WERI-Rb-1 (cell line): ENCODE measurements at places on chromosomes 3 and 15.
A peak's percentile ranks its signal among the peaks of the same experiment; 100 is the strongest.

DNA sequence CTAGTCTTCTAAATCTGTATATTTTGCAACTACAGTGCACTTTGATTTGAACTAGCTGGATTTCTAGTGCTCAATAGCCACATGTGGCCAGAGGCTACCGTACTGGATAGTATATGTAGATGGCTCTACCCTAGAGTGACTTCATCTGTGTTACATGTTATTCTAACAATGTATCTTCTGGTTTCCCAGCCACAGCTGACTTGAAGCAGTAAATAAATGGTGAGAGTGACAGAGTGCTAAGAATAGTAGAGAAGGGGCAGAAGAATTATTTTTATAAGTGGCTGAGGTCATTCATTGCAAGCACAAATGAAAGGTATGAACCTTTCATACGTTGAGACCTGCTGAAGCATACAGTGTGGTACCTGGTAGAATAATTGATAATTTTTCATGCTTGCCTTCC is 30.9 kb downstream of the KAT2B start:
- no peak for DNase-seq

DNA sequence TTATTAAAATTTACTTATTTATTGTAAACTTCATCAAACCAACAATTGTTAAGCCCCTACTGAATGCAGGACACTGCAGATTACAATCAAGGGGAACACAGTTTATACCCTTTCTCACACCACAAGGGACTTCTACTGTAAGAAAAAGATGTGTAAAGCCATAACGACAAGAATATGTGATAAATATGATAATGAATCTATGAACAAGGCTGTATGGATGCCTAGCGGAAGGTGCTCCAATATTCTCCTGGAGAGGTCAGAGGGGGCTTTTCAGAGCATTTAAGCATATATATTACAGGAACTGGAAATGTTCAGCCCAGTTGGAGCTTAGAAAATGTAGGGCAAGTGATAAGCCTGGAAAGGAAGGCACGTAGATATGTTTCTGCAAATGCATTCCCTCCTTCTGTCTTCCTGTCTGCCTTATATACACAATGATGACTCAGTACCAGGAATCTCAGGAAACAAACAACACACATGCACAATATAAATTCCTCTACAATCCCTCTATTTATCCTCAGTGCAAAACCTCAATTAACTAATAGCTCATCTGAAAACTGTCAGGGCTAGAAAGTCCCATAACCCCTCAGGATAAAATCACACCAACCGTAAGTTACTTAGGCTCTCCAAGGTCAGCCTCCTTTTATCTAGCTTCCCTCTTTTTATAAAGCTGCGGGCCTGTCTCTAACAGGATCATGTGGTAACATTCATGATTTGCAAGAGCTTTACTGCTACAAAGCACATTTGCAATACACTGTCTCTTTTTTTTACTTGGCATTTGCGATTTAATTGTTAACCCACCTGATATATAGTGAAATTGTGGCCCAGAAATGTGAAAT is 393.1 kb downstream of the LPP start:
- no peak for DNase-seq

- DNase-seq: no peak
These were observed 11.8 kb downstream of the ALDH1A3 start for GRCh38 chr15:100891307-100892012.

GRCh38 chr3:160472344-160472743 is 22.8 kb upstream of the TRIM59 start:
- no peak for DNase-seq

DNA sequence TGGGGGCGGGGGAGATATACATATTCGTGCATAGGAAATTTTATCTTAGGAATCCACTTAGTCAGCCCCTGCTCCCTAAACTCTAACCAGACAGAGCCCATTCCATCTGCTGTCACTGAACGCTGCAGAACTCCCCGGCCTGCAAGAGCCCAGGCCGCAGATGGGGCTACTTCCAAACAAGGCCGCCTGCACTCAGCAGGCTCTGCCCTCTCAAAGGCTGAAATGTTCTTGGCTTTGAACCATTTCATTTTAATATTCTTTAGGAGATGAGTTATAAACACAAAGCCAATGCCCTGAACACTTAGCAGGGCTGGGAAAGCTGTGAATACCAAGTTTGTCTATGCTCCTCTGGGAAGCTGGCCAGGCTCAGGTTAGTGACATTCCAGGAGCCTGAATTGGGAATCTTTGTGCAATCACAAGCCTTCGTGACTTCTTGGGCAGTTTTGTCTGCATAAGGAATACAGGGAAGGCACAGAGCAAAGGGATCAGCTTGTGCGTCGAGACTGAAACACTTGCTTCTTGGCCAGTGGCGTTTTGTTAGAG is 65.0 kb downstream of the SYNM start:
- no peak for DNase-seq

DNA sequence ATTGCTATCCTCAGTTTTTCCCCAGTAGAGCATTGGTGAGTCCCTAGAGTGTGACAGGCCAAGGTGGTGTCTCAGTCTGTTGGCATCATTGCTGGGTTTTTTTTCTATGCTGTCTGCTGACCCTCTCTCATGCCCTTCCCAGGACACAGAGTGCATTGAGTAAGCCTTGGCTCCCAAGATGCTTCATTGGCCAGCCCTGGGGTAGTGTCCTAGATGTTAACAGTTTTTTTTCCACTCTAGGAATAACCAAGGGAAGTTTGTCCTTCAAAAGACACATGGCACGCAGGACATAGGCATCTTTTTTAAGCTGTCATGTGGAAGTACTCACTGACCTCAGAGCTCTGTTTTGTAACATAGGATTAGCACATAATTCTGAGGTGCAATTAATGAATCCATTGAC is 19.5 kb downstream of the ADAMTSL3 start:
- DNase-seq: no peak

DNA sequence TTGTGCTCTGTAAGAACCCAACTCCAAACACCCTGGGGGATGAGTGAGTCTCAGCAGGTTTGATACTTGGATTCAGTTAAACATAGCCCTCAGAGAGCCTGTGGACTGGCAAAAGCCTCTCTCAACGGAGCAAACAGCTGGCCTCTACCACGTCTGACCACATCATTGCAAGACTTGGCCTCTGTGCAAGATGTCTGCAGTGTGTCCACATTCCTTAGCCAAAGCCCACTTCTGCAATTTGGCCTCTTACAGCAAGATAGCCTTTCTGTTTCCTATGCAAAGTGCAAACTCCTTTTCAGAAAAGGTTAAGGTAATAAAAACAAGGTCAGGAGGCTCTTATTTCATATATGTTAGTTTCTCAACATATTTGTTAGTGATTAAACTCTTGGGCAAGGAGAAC is 27.9 kb downstream of the FBN1 start:
- no peak for DNase-seq

DNA sequence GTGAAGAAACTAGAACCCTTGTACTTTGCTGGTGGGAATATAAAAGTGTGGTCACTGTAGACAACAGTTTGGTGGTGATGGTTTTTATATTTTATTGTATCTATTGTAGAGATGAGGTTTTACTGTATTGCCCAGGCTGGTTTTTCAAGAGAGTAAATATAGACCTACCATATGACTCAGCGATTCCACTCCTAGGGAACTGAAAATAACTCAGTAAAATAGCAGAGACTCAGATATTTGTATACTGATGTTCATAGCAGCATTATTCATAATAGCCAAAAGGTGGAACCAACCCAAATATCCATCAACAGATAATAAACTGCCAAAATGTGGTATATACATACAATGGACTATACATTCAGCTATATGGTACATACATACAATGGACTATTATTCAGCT is 68.8 kb upstream of the IL12A start:
- DNase-seq: no peak

DNA sequence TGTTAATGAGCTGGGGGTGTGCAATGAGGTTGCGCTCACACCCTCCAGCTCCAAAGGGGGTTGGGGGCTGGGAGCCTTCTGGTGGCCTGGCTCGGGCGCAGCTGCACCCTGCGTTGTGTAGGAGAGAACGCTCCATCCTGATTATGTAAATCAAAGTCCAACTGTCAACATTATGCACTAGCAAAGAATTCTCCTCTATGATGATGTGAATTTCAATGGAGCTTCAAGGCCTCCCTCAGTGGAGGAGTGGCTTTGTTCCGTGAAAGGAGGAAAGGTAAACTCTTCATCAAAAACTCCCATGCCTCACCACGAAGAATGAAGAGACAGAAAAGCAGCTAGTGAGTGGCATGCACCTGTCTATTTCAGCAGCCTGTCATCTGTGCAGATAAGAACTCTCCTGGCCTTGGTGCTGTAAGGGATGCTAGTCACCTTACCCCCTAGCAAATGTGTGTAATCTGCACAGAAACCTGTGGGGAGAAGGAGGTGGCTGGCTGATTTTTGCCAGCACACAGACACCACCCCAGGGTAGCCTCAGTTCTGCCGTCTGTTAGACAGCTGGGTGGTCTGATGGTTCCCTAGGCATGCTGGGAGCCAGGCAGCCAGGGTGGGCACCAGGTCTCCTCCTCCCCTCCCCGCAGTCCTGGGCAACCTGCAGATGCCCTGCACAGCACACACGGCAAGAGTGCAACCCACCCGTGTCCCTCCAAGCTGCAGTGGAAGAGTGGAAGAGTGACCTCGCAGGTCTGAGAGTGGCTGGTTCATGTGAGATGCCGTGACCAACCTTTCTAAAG is 47.0 kb upstream of the TRPM1 start:
- no peak for DNase-seq

- no peak for DNase-seq
These were observed 433.5 kb downstream of the PLOD2 start for GRCh38 chr3:145727476-145727875.

DNA sequence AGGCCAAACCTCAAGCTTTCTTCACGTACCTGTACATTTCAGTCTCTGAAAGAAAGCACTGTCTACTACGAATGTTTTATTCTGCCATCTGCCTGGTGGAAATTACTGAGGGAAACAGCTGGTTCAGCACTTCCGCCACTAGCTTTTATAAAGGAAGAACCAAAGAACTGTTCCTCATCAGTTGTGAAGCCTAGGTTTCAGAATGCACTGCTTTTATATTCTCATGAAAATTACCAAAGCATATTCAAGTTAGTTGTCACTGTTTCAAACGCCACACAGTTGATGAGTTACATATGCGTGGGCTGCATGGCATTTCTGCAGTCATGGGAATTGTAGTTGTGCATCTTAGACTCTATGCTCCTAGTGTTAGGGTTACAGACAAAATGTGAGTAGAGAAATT is 21.5 kb upstream of the ZBTB38 start:
- no peak for DNase-seq

GRCh38 chr3:9761919-9762318 is 7.8 kb downstream of the CAMK1 start:
- DNase-seq: no peak

DNA sequence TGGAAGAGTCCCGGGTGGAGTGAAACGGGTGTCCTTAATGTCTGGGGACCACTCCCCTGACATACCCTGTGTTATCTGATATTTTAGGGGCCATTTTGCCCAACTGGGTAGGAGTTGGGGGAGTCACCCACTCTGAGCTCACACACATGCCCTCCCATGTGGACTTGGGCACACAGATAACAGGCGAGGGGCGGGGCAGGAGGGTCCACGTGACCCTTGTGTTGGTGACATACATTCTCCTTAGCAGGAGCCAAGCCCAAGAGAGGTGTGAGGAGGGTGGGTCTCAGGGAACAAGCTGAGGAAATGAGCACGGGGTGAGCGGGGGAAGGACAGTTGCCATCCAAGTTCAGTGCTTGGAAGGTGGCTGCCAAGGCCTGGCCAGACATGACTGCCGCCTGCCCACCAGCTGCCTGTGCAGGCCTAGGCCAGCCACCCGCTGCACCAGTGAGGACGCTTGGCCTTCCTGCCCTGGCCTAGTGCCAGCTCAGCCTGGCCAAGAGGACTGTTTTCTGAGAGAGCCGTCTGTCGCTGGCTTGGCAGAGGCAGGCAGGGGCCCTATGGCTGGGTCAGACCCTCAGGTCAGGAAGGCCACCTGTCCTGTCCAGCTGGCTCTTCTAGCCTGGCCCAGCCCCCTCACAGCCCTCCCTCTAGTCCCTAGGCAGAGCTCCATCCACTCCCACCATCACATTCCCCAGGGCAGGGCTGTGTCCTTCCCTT is 31.3 kb upstream of the TMEM115 start:
- DNase-seq: peak; percentile 39

DNA sequence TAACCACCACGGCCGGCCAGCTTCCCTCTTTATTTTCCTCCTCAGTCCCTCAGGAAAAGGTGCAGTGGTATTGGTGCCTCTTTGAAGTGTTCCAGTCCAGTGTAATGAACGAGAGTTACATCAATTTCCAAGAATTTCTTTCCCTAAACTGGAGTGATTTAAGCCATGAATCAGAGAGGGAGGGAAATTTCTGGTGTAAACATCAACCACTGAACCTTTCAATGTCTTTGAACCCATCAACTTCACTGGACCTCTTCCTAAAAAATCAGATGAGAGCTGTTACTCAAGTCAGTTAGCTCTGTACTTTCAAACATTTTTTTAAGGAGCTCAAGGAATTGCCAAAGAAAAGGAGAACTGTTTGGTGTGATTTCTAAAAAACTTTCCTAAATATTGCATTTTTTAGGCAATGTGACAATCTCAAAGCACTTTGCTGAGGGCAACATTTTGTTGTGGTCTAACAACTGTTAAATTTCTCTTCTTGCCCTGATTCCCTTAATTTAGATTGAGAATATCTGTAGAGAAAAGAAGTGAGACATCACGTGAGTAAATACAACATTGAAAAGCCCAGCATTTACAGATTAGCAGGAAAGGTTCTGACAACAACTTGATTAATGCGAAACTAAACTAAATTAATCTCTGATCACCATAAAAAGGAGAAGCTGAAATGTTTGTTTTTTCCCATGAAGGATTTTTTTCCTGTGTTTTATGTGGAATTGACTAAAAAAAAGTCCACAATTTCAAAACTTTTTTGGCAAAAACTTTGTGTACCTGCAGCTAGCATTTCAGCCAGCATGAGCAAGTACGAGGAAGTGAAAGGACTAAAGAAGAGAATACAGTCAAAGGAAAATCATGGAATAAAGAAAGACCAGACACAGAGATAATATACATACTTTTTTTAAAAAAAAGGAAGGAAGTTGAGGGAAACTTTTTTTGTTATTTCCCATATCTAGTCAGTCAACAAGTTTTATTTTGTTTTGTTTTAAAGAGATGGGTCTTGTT is 9.1 kb upstream of the DAZL start:
- DNase-seq: no peak

GRCh38 chr15:20348900-20349773 is 192.5 kb downstream of the GOLGA6L6 start:
- DNase-seq: peak; percentile 16

- no peak for DNase-seq
These were observed 40.9 kb downstream of the UACA start for GRCh38 chr15:70722266-70723121.

GRCh38 chr15:89958107-89958805 is 42.9 kb upstream of the ZNF710 start:
- no peak for DNase-seq

- no peak for DNase-seq
These were observed 16.0 kb upstream of the CCNL1 start for GRCh38 chr3:157175691-157176507.

- no peak for DNase-seq
These were observed 533.5 kb upstream of the ZNF385D start for GRCh38 chr3:22284559-22284958.

DNA sequence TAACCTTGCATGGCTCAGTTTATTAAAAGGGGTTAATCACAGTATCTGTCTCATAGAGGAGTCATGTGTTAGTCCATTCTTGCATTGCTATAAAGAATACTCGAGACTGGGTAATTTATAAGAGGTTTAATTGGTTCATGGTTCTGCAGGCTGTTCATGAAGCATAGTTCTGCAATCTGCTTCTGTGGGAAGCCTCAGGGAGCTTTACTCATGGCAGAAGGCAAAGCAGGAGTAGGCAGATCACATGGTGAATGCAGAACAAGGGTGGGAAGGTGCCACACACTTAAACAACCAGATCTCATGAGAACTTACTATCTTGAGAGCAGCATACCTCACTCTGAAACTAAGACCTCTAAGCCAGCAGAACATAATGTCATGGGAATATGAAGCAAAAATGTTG is 42.2 kb upstream of the PTX3 start:
- DNase-seq: no peak

- DNase-seq: no peak
These were observed 174.3 kb upstream of the MBNL1 start for GRCh38 chr3:152094406-152094805.
